Karpas-422 (cell line): ENCODE measurements at places on chromosomes 5 and 9.

DNA sequence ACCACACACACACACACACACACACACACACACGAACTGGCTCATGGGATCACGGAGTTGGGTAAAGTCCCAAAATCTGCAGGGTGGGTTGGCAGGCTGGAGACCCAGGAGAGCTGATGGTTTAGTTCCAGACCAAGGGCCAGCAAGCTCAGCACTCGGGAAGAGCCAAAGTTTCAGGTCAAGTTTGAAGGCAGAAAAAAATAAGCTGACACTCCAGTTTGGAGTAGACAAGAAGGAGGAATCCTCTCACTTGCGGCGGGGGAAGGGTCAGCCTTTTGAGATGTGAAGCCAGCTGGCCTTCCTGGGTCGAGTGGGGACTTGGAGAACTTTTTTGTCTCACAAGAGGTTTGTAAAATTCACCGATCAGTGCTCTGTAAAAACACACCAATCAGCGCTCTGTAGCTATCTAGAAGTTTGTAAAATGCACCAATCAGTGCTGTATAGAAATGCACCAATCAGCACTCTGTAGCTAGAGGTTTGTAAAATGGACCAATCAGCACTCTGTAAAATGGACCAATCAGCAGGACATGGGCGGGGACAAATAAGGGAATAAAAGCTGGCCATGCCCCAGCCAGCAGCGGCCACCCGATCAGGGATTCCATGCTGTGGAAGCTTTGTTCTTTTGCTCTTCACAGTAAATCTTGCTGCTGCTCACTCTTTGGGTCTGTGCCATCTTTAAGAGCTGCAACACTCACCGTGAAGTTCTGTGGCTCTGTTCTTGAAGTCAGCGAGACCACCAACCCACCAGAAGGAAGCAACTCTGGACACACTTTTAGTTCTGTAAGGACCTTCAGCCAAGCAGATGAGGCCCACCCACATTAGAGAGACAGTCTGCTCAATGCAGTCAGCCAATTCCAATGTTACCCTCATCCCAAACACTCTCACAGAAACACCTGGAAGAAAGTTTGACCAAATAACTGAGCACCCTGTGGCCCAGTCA is 37.8 kb upstream of the UNC5A start:
- no peak for DNase-seq

- DNase-seq: no peak
Observed at GRCh38 chr5:139659695-139660101, 11.5 kb downstream of the CXXC5 start.

GRCh38 chr5:14946815-14947620 is 75.4 kb upstream of the ANKH start:
- peak; percentile 61 for DNase-seq

DNA sequence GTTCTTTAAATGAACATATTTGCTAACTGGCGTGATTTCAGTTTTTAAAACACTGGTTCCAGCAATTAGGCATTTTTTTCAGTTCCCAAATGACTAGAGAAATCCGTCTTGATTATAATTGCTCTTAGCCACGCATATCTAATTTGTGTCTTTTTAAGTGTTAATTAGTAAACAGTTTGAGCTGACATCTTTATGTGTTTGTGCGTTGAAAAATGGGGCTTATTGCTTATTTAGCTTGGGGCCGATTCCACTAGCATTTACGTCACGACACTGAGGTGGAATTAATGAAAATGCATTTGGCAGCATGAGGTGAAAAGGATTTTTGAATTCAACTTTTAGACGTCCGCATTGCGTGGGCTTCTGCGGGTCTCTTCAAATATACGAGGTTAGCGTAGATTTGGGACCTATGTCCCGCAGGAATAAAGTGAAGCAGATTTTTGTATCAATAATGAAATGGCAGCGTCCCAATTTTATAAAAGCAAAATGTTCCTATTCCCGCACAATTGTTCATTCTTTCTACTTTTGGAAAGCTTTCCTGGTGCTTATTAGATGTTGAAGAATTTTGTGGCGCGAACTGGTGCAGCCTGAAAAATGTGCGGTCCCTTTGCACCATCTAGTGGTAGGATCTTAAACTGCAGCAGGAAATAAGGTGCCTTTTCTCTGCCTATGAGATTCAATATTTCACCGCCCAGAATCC is 122.7 kb upstream of the LMX1B start:
- DNase-seq: peak; percentile 87

DNA sequence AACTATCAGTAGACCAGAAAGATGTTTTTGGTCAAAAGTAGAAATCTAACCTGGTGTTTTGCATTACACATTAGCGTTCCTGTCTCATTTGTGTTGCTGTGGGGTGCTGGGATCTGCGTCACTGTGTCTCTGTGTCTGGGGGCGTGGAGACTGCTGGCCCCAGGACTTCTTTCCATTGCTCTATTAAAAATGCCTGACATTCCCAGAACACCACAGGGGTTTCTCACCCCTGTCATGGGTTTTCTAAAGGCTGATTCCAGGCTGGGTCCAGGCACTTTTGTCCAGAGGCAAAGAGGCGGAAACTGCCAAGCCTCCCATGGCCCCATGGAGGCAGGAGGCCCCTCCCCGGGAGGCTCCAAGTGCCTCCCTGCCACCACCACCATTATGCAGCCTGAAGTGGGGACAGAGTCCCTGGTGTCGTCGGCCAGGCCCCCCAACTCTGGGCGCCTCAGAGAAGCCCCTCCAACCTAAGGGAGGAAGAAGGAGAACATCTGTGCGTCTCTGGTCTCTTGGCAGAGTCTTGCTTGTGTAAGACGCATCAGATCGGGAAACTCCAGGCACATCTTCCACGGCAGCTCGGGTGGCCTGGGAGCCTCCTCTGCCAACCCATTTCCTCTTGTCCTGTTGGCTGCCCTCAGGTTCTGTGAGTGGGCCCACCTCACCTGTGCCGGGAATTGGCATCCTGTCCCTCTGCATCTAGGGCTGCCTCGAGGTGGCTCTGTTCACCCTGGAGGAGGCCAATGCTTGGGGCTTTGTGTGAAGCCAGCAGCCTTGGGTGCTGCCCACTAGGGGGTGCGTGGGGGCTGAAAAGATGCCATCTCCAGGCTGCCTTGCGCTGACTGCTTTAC is 13.8 kb upstream of the PLEKHG4B start:
- peak; percentile 86 for DNase-seq

GRCh38 chr5:20972419-20972925 is 984.5 kb upstream of the CDH18 start:
- peak; percentile 71 for DNase-seq

DNA sequence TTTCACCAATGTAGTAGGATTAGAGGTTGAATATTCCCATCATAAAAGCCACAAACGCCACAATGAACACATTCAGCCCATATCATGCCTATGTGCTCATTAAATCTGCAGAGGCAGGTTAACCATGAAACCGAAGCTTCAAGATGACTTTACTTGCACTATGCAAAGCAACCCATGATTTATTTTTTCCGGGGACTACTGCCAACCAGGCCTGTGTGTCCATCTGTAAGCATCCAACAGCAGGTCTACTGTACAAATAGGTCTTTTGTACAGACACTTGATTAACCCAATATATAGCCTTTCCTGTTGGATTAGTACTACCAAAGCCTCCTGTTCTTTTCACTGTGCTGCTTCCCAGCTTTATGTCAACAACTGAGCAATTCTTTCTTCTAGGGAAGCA is 104.9 kb upstream of the CDH10 start:
- no peak for DNase-seq

DNA sequence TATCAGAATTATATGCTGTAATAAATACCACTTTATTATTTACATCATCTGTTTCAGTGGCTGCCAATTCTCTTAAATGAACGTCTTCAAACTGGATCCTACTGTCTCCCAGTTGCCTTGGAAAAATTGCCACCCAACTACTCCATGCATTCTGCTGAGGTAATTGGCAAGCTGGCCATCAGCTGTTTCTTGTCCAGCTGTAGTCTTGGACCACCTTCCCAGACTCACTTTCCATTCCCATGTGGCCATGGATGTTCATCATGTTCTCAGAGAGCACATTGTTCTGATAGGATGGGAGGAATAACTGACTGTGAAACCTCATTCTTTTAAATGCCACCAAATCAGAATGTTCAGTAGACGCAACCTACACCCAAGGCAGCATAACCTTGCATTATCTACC is 157.5 kb downstream of the DOCK8 start:
- no peak for DNase-seq

GRCh38 chr9:86903734-86904085 is 43.6 kb downstream of the GAS1 start:
- DNase-seq: no peak

DNA sequence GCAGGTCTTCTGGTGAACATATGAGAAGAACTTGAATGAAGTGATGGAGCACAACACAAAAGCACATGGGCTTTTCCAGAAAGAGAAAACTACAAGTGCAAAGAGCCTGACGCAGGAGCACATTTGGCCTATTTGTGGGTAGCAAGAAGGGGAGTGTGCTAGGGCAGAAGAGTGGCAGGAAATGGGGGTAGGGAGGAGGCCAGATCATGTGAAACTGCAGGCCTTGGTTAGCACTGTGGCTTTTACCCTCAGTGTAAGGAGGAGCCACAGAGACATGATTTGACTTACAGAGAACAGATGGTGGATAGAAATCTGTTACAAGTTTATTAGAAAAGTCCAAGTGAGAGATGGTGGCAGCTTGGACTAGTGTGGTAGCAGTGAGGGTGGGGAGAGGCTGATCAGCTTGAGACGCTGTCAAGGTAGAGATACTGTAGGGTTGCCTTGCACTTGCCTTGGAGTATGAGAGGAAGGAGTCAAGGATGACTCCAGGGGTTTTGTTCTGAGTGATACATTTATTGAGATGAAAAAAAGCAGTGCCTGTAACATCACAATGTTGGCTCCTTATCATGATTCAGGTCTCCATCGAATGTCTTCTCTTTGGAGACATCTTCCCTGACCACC is 126.7 kb downstream of the PPP2R2B start:
- no peak for DNase-seq
